Stimulated activated CD8-positive, alpha-beta memory T cell treated with anti-CD3 and anti-CD28 coated beads, Interleukin-15, amount 100 ng/mL, for 48 hours (primary cell): ENCODE measurements at places on chromosomes 16 and 17.

GRCh38 chr17:42273474-42274252 lies 2.5 kb downstream of the STAT5B start:
- DNase-seq, result no peak

- DNase-seq, result no peak
These were observed 2.1 kb downstream of the ARRB2 start for GRCh38 chr17:4712526-4712925.

GRCh38 chr16:73013974-73014373 lies 34.0 kb downstream of the ZFHX3 start:
- no peak for DNase-seq

DNA sequence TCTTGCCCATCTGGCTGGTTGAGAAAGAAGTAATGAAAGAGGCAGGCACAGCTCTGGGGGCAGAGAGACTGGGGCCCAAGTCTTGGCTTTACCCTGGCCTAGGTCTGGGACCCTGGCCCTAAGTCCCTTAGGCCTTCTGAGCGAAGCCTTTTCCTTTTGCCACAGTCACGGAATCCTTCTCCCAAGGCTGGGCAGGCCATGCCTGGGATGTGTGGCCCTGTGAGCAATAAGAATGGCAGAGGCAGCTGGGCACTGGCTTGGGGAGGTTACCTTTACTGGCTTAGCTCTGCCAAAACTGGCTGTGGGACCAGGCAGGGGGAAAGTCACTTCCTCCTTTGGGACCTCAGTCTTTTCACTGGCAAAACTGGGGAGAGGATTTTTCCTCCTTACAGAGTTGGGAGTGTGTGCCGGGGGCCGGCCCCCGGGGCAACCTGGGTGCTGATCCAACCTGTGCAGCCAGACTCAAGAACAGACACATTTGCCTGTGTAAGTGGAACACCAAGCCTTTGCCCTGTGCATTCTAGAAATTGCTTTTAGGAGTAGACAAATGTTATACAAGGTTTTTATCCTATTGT lies 12.9 kb downstream of the FOXF1 start:
- no peak for DNase-seq

DNA sequence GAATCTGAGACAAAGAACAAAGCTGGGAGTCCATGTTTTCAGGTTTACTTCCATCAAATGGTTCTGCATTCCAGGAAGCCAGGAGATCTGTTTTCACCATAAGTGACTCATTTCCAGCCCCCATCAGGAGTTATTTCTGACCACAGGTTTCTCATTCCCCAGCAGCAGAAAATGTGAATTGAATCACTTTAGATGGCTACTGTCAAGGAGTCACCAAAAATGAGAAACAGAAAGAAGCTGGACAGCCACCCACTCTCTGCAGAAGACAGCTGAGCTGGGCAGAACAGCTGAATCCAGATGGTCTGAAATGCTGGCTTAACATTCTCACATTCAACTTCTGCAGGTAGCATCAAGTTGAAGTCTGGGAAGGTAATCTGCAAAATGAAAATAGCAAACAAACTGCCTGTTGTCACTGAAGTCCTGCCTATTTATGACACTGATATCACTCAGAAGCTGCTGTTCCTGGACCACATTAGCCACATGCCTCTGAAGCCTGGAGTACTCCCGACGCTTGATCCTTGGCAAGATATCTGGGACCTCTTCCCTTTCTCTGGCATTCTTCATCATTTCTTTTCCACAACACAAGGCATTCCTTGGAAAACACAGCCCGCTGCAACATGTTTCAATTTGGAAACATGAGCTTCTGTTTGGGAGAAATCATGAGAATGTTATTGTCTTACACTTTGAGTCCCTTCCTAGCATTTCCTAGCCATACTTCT lies 15.3 kb downstream of the CCL11 start:
- no peak for DNase-seq
